ENCODE measurements at places on chromosomes 16 and 17. TPM values are rescaled to one million over a fixed set of nuclear protein-coding genes. Genes with fewer than 3 reads are reported as not detected.

Gene NAGS
- 0.78 TPM for total RNA-seq

Gene APOH
- total RNA-seq: 0.47 TPM

Gene PRSS22
- not detected for total RNA-seq

Gene MAP2K4
- 102 TPM for total RNA-seq

Gene CCL15
- total RNA-seq: not detected

Gene NPIPA3
- 0.94 TPM for total RNA-seq

Gene ALOXE3
- 0.47 TPM for total RNA-seq

Gene C1QL1
- total RNA-seq: 4.1 TPM

Gene IGSF6
- total RNA-seq: 3.1 TPM

Gene SEC14L1
- total RNA-seq: 66.9 TPM

Gene TLCD3B
- total RNA-seq: 12.5 TPM

Gene SLC5A11
- total RNA-seq: not detected

Gene TMC5
- total RNA-seq: not detected

Gene MT4
- total RNA-seq: not detected

Gene SLC47A2
- total RNA-seq: 1.9 TPM

Data from occipital lobe (tissue), 3 donors.